ENCODE measurements at places on chromosomes 2 and 18.
A peak's percentile ranks its signal among the peaks of the same experiment; 100 is the strongest.

- peak; percentile 65 for DNase-seq
Observed at GRCh38 chr2:42569116-42569711, 782 bp downstream of the MTA3 start.

DNA sequence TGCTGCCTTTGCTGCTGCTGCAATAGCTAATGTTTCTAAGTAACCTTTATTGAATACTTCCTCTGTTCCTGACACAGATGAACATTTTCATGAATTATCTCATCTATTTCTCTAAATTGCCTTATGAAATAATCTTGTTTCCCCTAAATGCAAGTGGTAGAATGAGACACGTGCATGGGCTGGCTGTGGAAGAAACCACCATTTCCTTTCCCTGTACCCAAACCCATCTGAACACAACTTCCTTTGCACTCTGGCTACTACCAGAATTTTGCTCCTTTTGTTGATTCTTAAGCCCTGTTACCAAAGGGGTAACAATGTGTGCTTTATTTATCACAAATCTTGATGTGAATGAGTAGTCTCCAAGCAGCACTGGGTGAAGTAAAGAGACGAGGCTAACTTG, 29.2 kb downstream of the AKAIN1 start:
- no peak for DNase-seq

GRCh38 chr18:23871410-23871809, 143.1 kb upstream of the TTC39C start:
- peak; percentile 7 for DNase-seq

- no peak for DNase-seq
Observed at GRCh38 chr2:52929412-52929811, 838.2 kb upstream of the CHAC2 start.

GRCh38 chr18:62809900-62810299, 94.6 kb downstream of the PHLPP1 start:
- DNase-seq = no peak

DNA sequence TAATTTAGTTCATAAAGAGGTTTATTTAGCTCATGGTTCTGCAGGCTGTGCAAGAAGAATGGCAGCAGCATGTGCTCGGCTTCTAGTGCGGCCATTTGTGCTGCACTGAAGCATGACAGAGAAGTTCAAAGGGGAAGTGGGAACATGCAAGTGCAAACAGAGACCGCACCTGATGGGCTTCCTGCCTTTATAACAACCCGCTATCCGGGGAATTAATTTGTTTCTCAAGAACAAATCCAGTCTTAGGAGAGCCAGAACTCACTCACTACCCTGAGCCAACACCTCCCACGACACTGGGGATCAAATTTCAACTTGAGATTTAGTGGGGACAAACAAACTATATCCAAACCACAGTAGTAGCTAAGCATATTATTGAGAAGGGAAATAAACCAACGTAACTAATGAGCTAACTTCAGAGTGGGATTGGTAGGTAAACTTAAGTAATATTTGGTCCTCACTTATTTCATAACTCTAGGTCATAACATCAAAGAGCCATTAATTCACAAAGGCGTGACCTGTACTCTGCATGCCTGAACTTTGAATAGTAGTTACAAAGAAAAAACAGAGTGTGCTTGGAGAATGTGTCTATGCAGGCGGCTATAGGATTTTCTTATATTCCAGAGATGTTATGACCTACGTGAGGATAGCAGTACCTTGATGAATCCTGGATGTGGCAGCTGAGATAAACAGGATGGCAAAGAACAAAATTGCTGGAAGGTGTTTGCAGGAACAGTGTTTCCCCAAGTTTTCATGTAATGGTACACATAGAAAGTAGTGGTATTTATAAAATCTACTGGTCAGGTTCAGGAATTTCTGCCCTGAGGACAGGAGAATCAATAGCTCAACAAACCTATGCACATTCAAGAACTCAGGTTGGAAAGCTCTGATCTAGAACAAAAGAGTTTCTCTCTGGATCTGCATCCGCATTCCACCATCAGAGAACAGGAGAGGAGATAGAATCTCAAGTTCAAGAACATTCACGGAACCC, 845.9 kb upstream of the ID2 start:
- no peak for DNase-seq

DNA sequence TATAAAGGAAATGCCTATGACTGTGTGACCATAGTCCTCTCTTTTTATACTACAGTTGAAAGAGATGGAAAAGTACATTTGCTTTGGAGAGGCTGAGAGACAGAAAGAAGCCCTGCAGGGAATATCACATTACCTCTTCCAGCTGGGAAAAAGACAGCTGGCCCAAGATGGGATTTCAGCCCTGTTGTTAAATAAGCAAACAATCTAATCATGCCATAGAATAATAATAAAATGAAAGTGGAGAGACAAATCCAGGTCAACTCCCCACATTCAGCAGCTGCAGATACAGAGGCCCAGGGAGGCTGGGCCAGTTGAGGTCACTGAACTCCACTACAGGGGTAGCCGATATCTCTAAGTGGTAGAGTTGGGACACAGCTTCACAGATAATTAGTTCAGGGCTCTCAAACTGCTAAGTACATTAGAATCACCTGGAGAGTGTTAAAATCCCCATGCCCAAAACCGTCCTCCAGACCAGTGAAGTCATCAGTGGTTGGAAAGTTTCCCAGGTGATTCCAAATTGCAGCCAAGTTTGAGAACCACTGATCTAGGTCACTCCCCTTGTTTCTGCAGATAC, 81.9 kb downstream of the MOGAT1 start:
- no peak for DNase-seq

DNA sequence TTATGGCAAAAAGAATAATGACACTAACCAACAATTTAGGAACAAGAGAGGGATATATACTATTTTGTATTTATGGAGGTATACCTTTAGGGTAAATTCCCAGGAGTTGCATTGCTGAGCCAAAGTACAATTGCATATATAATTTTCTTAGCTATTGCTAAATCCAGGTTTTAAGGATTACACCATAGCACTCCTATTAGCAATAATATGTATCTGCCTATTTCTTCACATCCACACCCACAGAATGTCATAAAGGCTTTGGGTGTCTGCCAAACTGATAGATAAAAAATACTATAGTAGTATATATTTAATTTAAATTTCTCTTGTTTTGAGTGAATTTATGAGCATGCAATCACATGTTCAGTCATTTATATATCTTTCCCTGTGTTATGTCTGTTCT, 11.5 kb upstream of the SERPINB13 start:
- no peak for DNase-seq

GRCh38 chr2:116874021-116874420, 940.5 kb upstream of the DDX18 start:
- DNase-seq = no peak

DNA sequence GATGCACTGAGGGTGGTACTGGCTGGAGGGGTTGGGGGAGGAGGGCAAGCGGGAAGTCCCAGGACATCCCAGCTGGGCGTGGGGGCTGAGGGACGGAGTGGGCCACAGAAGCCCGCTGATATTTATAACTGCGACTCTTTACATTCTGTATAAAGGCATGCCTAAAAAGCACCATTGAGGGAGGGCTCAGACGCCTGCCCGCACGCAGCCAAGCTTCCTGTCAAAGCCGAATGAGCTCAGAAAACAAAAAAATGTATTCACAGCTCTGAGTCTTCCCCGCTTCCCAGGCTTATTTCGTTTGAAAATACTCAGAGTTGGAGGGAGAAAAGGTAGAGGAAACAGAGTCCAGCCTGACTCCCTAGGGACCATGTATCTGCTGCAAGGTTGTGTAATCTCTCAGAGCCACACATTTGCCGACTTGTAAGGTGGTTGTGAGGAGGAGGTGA, 170.1 kb upstream of the HAAO start:
- no peak for DNase-seq

DNA sequence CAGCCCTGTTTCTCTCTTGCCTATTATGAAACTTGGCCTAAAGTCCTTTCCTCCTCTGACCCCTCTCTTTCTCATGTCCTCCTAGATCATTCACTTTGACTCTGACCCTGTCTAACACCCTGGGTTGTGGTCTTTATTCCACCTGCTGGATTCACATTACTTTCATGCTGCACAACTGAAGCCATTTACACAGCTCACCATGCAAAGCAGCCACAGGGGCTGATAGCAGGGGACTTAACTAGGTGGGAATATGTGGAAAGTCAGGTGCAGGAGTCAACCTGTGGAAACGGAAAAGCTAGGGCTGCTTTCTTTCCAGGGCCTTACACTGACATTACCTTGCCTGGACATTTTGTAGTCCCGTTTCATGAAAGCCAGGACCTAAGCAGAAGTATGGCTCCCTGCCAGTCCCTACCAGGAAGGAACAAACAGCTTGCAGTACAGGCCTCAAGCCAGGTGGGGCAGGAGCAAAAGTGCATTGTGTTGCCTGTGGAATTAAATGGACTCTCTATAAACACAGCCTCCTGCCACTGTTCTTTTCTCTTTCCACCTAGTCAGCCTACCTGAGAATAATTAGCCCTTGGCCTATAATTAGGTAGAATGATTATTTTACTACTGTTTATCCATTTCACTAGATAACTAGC, 11.8 kb downstream of the MAPRE3 start:
- peak; percentile 79 for DNase-seq

DNA sequence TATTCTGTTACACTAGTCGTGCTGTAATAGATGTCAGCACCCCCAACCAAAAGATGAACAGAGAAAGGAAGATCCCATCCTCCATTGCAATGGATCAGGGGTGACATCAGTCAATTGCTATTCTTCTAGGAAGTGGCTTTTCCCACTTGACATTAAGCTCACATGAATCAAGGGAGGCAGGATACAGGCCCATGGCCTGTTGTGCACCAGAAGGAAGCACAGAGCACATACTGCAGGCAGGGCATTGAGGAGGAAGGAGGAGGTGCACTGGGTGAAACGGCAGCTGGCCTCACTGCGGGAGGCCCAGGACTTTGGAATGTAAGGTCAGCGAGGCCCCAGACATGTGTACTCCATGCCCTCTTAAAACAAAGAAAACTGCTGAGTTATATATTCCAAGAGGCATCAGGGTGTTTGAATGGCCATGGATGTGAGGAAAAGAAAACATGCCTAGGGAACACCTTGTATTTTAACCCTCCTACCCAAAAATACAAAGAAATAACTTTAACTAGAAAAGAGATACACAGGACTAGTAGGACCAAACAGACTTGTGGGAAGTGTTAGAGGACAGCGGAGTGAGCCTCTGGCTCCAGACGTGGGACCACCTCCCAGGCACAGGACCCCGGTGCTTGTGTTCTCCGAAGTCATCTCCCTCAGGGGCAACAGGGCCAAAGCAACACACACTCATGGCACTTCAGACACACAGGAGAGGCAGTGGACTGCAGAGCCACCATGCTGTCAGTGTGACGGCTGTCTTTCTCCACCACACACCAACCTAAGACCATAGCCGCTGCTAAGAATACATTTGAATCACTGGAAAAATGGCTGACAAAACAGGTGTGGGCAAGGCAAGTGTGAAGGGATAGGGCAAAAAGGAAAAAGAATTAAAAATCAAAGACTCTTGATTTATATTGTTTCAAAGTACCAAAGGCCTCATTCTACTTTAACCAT, 51.4 kb upstream of the RIOK3 start:
- no peak for DNase-seq

DNA sequence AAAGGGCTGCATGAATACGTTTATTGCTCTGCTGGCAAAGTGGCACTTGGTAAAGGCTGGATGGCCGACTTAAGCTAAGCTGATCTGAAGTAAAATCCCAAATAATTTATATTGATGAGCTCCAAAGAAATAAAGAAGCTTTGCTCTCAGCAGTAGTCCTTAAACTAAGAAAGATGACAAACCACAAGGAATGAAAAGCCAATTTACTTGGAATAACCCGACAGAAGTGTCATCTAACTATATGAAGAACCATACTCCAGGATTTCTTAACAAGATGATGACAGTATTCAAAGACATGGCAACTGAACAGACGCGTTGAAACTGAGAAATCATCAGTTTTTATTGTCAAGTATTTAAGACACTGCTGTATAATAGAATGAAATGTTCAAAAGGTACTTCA, 294.1 kb downstream of the PDE11A start:
- no peak for DNase-seq

- no peak for DNase-seq
Observed at GRCh38 chr18:52963481-52963880, 623.5 kb downstream of the DCC start.

GRCh38 chr18:55001394-55002024, 42.2 kb upstream of the CCDC68 start:
- peak; percentile 13 for DNase-seq

GRCh38 chr2:85291425-85292023, 36.3 kb downstream of the TGOLN2 start:
- DNase-seq = no peak

DNA sequence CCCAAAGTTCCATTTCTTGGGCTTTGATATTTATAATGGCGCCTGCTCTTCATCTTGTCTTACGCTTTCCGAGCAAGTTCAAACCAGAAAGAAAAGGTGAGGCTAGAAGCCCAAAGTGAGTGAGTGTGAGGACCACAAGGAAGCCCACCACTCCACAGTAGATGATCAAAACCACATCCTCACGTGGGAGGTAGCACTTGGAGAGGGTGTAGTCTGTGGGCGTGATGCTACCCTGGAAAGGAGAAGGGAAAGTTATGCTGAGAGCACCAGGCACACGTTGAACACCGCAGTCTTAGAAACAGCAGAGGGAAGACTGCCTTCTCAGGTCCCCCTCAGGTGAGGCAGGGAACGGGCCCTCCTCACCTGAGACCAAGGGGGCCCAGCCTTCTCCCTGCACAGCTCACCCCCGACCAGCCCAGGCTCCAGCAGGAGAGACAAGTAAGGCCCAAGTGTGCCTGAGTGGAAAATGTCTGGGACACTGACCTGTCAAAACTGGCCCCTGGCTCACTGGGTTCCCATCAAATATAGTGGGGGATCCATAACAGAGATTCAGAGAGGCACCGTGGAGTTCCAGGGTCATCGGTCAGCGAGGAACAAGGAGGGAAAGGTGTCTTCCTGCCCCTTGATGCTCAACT, 23.6 kb downstream of the MPPE1 start:
- no peak for DNase-seq

All from A549 (cell line).